ENCODE measurements at places on chromosomes 1 and 21. TPM values are rescaled to one million over a fixed set of nuclear protein-coding genes. Genes with fewer than 3 reads are reported as not detected.

MLLT11 gene
- 37.0 TPM for total RNA-seq

RGS4 gene
- 0.77 TPM for total RNA-seq

TTC39A gene
- 1.2 TPM for total RNA-seq

NBPF3 gene
- 18.5 TPM for total RNA-seq

DNA sequence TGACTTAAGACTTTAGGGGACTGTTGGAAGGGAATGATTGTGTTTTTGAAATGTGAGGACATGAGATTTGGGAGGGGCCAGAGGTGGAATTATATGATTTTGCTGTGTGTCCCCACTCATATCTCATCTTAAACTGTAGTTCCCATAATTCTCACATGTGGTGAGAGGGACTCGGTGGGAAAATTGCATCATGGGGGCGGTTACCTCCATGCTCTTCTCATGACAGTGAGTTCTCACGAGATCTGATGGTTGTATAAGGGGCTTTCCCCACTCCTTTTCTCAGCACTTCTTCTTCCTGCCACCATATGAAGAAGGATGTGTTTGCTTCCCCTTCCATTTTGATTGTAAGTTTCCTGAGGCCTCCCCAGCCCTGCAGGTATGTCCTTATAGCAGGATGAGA lies 35.0 kb upstream of the SCAF4 start:
- no peak for DNase-seq

DNA sequence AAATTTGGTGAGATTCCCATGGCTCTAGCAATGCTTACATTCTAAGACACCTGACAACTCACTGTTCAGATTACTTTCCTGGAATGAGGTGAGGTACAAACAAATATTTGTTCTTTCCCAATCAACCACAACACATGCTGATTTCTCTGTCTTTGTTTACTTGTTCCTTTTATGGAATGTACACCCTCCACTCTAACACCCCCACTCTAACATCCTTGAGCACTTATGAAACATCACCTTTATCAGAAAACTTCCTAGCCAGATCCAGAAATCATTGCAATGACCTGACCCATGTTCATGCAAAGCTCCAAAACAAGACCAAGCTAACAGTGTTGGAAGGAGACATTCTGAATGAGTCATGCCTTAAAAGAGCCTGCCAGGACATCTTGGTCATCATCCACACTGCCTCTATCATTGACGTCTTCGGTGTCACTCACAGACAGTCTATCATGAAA lies 35.5 kb downstream of the HSD3B1 start:
- no peak for DNase-seq

All from neural progenitor cell (in vitro differentiated cells).